ENCODE measurements at places on chromosomes 3 and 15.

DNA sequence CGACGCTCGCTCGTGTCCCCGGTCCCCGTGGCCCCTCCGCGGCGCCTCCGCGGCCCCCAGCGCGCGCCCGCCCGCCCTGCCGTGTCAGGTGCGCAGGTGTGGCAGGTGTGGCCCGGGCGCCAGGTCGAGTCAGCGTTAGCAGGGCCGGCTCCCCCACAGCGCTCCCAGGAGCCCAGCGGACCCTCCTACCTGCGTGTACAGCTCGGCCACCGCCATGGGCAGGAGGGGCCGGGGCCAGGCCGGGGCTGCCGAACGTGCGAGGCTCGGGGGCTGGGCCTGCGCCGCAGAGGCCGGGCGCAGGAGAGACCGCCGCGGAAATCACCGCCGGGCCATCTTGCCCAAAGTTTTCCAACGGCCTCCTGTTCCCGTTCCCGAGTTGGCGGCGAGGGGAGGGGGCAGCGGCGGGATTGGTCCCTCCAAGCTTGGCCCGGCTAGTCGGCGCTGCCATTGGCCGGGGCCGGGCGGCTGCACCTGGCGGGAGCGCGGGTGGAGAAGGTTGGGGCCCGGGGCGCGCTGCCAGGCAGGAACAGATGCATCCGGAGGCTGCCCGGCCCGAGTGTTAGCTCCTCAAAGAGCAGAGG is at the start of gene MYO5C:
MYO5C (minus strand) TSS at position 384 of the 581 bp plus-strand sequence; CDS start at position 216, 168 bp downstream.
- no peak for DNase-seq

DNA sequence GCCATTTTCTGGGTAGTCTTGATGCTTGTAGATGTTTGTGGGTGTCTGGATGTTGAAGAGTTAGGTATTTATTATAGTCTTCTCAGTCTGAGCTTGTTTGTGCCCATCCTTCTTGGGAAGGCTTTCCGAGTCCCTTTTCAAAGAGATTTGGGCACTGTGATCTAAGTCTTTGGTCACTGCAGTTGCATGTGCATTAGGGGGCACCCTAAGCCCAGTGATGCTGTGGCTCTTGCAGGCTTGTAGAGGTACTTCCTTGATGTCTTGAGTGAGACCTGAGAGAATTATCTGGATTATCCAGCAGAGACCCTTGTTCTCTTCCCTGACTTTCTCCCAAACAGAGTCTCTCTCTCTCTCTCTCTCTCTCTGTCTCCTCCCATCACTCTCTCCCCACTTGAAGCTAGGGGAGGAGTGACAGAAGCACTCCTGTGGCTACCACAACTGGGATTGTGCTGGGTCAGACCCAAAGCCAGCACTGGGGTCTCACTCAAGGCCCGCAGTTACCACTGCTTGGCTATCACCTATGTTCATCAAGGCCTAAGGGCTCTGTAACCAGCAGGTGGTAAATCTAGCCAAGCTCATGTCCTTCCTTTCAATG is 68.5 kb downstream of the TMCO5A start:
- DNase-seq: peak; percentile 37

DNA sequence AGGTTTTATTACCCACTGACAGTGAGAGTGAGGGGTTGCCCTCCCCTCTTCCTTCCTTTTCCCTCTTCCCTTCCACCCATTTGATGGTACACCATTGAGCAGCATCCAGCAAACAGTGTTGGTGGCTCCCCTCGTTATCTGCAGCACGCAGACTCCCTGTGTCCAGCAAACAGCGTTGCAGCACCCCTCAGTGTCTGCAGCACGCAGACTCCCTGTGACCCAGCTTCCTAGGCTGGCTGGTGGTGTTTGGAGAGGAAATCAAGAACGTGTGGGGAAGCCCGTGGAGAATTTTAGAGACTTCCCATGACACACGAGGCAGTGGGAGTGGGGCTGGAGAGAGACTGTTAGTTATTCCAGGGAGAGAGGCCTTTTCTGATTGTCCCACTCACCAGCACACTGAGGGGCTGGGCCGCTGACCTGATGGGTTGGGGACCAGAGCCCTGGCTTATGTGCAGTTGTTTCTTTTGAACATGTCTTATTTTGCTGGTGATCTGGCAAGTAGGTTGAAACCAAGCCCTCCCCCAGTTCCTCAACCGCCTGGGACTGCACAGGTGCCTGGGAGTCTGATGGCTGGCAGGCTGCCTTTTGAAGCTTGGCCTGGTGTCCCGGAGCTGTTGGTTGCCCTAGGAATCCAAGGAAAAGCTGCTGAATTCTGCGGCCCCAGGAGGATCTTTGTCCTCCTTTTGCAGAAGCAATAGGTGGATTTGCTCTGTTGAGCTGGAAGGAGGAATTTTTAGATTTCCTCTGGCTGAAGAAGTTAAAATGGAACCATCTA is 19.0 kb downstream of the APBA2 start:
- DNase-seq: no peak

DNA sequence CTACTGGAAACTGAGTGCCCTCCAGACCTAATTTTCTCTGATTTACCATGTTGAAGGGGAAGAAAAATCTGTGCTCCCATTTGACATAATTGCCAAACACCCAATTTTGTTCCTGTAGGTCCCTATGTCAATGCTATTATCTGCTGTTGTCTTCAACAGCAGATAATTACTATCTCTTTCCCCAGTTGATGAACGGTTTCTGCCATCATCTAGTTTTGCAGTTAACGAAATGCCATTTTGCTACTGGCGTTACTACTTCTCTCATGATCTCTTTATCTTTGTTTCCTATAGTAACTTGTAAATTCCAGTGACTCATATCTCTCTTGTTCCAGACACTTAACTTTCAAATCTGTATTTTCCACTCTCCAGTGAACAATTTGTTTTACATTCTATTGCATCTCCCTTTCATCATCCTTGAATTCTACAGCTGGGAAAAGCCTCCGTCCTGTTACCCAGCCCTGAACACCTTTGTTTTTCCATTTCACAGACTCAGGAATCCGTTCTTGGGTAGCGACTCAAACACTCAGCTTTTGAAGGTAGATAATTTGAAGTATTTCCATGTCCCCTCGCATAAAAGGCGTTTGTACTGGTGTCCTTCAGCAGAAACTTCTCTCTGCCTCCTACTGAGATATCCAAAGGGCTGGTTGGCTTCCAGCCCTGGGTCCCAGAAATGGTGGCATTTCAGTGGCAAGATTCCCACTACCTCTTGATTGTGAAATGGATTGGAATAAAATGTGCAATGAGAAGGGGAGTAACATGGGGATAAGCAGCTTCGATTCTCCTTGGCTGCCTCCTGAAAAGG is 111.7 kb downstream of the FOXB1 start:
- no peak for DNase-seq

DNA sequence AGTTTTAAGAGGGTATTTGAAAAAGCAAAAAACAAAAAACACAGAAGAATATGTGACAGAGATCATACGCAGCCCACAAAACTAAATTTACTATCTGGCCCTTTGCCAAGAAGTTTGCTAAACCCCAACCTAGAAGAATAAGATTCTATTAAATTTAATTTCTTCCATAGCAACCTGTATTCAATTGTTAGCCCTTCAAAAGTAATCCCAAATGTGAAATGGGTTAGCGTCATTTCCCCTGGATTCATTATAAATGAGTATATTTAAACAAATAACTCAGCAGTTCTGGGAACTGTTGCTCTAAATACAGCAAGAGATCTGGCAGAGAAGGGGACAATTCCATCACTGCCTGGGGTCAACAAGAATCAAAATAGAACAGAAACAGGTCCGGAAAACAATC is 56.8 kb downstream of the CERS3 start:
- DNase-seq: no peak

DNA sequence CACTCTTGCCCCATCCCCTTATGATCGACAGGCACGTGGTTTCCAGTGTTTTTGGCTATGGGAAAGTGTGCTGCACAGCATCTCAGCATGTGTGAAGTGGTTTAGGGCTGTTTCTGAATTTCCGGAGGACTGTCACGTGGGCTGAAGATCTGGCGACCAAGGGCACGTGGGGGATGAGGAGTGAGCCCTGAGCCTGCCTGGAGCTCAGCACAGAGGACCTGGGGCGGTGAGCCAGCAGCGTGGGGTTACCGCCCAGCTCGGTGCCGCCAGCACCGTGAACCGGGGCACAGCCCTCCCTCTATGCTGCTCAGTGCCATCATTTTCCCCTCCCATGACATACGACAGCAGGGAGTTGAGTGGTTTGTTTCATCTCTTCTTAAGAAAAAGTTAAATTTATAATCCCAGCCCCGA is 150.2 kb downstream of the DNAJB8 start:
- DNase-seq: no peak

DNA sequence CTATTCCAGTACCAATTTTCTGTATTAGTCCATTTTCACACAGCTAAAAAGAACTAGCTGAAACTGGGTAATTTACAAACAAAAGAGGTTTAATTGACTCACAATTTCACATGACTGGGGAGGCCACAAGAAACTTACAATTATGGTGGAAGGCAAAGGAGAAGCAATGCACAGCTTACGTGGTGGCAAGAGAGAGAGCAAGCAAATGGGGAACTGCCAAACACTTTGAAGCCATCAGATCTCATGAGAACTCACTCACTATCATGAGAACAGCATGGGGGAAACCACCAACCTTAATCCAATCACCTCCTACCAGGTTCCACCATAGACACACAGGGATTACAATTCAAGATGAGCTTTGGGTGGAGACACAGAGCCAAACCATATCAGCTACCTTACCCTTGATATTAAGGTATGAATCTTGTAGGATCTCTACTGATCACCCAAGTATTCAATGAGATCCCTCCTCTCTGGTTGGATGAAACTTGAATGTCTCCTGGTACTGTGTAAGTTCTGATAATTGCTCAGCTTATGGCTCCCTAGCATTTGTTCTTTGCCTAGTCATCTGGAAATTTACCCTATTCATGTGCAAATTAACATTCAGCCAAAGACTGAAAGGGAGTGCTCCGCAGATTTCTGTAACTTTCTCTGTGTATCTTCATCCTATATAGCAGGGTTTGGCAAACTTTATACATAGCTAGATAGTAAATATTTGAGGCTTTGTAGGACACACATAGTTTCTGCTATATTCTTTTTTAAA is 38.9 kb downstream of the MYL3 start:
- DNase-seq: no peak

DNA sequence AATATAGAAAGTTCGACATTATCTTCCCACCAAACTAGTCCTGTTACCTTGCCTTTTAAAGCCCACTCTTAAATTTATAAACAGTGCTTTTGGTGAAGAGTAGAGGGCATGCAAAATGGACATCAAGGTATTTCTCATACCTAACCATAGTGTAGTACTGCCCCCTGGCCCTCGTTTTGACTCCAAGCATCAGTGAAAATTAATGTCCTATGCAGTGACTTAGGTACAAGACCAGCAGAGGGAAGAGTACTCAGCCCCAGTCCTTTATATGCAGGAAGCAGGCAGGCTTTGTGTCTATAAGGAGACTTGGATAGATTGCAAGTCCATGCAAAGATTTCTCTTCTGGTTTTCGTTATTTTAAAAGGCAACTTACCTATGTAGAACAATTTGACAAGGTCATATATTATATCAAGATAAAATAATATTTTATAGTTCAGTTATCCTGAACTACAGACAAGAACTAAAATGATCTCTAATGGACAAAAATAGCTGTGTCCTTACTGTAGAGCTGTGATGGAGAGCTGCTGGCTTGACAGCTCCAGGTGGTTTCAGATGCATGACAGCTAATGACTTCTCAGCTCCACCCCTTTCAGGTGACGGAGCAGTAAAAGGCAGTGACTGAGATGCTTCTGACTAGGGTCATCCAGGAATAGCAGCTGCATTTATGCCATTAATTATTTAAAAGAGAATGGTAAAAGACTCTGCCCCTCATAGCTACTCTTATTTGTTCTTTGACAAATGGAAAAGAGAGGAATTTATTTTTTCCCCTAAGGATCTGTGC is 646.1 kb downstream of the SQOR start:
- DNase-seq: no peak

- no peak for DNase-seq
Measured at GRCh38 chr3:111369958-111370357, 172.0 kb upstream of the CD96 start.

- peak; percentile 39 for DNase-seq
Measured at GRCh38 chr3:160956785-160957184, 148.4 kb downstream of the B3GALNT1 start.

GRCh38 chr3:150306083-150306482 is 102.0 kb upstream of the TSC22D2 start:
- DNase-seq: no peak

- no peak for DNase-seq
Measured at GRCh38 chr3:71018799-71019198, 564.7 kb downstream of the FOXP1 start.

DNA sequence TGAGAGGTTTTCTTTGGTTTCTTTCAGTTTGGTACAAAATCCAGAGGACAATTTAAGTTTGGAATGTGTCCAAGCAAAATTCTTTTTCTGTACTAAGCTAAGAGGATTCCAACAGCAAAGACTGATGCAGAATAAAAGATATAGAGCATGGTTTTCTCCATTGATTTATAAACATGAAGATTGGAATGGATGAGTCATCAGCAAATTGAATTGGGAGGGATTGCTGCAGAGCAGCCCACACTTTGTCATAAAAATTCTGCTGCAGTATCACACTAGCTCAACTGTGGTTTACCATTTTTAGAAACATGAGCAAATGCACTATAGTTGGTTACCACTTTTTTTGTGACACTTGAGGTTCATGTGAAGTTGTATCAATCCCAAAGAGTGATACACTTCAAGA is 16.1 kb upstream of the LARP6 start:
- DNase-seq: peak; percentile 50

DNA sequence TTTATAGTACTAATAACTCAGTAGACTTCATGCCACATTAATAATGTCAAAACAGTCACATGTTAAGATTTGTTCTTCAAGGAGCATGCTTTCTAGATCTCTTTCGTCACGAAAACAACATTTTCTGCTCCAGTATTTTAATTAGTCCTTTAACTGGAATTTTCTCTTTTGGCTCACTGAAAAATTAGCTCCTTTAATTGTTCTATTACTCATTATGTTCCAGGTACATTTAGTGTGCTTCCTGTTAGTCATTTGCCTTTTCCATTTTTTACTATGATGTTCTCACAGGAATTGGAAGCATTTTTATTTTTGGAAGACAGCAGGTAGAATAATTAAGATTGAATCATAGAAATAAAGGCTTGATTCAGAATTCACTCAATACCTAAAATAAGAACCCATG is 111.2 kb downstream of the SLC9A9 start:
- DNase-seq: no peak

DNA sequence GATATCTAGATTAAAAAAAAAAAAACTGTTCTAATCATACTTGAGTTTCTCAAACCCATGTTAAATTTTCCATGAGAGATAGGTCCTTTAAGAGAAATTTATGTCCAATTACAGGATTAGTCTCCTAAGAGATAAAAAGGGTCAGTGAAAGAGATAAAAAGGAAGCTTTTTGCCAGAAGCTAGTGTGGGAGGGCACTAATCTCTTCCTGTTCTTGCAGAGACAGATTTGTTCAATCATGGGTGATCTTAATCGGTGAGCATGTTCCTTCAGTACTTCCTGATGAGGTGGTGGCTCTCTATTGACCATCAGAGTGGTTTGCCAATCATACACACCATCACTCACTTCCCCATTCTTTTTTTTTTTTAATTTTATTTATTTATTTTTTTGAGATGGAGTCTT is 16.9 kb upstream of the LPP start:
- DNase-seq: no peak

Measured in GM13977 (cell line).